BJ (cell line): ENCODE measurements at places on chromosomes 12 and 14. TPM values are rescaled to one million over a fixed set of nuclear protein-coding genes. Genes with fewer than 3 reads are reported as not detected.

DNA sequence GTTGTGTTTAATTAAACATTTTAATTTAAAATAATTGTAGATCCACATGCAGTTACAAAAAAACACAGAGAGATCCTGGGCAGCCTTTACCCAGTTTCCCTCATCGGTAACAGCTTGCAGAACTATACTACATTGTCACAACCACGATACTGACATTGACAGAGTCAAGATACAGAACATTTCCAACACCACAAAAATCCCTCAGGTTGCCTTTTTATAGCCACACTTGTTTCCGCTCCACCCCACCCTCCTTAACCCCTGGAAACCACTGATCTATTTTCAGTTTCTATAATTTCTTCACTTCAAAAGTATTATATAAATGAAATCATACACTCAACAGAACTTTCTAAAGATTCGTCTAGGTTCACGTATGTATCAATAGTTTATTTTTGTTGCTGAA is 458.8 kb upstream of the SOX5 start:
- no peak for DNase-seq

GRCh38 chr12:120597861-120598260 is 16.7 kb upstream of the POP5 start:
- no peak for DNase-seq

- no peak for DNase-seq
Measured at GRCh38 chr12:34297126-34297789, 275.0 kb downstream of the ALG10 start.

DNA sequence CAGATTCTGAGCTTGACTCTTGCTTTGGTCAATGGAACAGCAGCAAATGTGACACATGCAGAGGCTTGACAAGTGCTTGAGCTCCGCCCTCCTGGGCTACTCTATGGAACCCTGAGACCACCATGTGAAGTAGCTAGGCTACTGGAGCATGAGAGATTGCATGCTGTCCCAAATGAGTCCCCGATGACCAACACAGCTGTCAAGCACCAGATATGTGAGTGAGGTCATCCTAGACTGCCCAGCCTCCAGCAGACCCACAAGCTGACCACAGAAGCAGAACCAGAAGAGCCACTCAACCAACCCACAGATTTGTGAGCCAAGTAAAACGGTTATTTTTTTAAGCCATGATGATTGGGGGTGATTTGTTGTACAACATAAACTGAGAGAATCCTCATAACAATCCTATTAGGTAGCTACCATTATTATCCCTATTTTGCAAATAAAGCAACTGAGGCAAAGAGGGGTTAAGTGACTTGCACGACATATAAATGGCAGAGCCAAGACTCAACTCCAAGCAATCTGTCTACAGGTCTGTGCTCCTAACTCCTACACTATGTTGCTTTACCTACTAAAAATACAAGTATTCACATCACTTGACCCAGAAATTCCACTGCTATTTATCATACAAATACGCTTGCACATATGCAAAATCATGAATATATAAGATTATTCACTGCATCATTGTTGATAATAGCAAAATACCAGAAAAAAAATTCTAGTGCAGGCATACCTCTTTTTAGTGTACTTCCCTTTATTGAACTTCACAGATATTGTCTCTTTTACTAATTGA is 136.2 kb downstream of the NDUFA12 start:
- no peak for DNase-seq

- DNase-seq = no peak
Measured at GRCh38 chr14:93034671-93034994, 81.1 kb downstream of the ITPK1 start.

DNA sequence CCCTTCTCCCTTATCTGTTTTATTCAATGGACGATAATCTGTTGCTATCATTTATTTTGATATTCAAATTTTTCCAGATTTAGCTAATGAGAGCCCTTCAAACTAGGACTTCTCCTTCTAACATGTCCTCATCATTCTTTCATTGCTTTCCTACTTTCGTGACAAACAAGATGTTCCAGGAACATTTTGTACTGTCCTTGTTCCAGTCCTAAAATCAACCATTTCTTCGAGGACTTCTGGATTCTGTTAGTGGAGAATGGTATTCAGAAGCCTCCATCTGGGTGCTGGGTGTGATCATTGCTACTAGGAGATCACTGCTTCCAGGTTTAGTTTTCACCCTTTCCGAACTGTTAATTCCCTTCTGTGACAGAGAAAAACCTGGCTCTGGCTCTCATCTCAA is 29.5 kb upstream of the FBXO34 start:
- no peak for DNase-seq

DNA sequence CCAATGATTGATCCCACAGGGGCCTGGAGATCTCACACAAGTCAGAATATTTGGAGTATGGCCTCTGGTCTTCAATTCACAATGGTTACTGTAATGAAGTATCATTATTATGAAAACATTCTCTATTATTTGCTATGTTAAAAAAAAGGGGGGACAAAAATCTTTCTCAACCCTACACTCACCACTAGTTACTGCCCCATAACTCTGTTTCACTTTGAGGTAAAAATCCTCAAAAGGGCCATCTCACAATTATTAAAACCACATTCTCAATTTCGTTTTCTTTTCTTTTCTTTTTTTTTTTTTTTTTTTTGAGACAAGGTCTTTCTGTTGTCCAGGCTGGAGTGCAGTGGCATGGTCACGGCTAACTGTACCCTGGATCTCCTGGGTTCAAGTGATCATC is 59.6 kb upstream of the KCNC2 start:
- DNase-seq = no peak

DNA sequence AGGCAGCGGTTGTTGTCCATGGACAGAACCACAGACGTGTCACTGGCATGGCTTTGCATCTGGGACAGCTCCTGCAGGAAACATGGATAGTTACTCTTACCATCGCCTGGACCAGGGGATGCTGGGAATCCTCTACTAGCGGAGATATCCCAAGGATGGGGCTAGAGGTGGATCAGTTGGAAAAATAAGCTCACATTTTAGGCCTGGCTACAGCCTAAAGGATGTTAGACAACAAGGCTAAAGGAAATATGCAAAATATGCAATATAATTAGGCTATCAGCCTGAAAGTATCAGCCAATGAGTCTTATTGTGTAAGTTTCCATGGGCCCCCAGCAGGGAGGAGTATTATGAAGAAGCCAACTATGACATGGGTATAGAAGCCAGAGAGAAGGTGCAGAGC is 5.0 kb downstream of the KRT76 start:
- DNase-seq = no peak

Gene TNS2
- 27.2 and 73.9 TPM in 2 replicates for polyA plus RNA-seq

Gene CLEC6A
- polyA plus RNA-seq = not detected in 2 replicates

Gene TSPAN8
- not detected in 2 replicates for polyA plus RNA-seq

Gene RNASE8
- not detected in 2 replicates for polyA plus RNA-seq

Gene NRL
- polyA plus RNA-seq = 0.59 and 0.91 TPM in 2 replicates
